ENCODE measurements at places on chromosomes 5 and 9.
A peak's percentile ranks its signal among the peaks of the same experiment; 100 is the strongest.

DNA sequence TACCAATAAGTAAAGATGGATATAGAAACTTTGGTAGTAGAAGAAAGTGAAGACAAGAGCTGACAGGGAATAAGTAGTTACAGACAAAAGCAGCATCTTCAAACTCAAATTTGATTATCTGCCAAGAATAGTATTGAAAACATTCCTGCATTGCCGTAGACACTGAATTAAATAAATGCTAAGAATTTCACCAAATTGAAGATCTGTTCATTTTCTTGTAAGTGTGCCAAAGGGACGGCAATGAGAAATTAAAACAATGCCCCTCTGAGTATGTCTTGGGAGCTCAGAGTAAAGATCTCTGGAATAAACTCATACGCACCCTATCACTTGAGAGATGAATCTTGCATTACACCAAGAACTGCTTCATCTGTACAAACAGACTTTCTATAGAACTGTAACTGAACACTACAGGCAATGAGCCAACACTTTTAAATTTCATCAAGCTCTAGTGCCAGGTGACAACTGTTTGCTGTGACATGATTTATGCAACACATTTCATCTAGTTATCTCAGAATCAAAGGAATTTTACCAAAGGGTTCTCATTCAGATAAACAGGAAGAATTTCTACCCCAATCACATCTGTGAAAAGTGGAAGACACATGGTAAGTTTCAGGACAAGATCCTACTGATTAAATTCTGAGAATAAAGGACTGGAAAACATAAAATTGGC, 66.9 kb downstream of the RFX3 start:
- DNase-seq = peak; percentile 44

GRCh38 chr9:137461663-137462395, 2.7 kb upstream of the NSMF start:
- no peak for DNase-seq

DNA sequence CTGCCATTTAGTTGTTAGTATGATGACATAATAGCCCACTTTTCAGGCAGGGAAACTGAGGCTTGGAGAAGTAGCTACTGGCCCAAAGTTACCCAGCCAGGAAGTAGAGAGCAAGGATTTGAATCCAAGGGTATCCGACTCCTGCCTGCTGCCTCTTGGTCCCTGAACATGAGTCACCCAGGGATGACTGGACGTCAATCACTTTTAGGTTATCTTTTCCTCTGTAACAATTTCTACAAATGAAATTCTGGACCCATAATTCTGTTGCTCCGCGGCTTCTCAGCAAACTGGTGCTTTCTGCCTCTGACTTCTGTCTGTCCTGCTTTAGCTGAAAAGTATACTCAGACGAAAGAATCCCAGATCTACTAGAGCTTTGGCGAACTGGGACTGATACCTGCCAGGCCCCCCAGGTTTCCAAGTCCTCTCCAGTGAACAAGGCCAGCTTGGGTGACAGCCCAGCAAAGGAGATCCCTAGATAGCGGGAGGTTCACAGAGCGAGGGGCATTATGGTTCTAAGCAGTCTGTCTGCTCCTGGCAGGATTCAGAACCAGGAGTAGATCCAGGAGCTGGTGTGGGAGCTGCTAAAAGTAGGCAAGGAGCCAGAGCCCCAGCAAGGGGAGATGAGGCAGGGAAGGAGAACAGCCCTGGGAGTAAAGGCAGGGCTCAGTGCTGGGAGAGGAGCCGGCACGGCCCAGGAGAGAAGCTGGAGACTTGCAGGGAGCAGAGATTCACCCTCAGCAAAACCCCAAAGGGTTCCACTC, 20.6 kb downstream of the OLFML2A start:
- peak; percentile 12 for DNase-seq

DNA sequence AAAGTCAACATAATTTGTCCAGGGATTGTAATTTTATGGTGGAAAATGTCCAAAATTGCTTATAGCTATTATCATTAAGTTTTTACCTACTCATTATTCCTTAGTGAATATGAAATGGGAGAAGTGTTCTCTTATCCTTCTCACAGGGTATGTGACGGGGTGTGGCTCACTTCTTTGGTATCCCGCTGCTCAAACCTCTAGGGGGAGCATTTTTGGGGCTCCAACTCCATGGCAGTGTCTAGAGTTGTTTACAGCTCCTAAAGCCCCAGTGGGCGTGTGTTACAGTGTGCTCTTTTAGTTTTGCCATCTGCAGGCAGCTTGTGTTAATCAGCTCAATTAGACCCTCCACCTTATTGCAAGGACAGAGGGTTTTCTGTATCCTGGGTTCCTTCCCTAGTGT, 89.4 kb downstream of the CDKN2A start:
- peak; percentile 9 for DNase-seq

- DNase-seq = no peak
Observed at GRCh38 chr9:100058699-100059579, 39.9 kb downstream of the ERP44 start.

- DNase-seq = no peak
Observed at GRCh38 chr9:112279501-112279900, 53.9 kb downstream of the PTBP3 start.

GRCh38 chr5:87121304-87122150, 146.2 kb upstream of the RASA1 start:
- DNase-seq = peak; percentile 89

- DNase-seq = peak; percentile 42
Observed at GRCh38 chr9:129716091-129716490, 36.8 kb downstream of the PTGES start.

All from fibroblast of skin of abdomen (primary cell).